ENCODE measurements at places on chromosomes 6 and 20.

DNA sequence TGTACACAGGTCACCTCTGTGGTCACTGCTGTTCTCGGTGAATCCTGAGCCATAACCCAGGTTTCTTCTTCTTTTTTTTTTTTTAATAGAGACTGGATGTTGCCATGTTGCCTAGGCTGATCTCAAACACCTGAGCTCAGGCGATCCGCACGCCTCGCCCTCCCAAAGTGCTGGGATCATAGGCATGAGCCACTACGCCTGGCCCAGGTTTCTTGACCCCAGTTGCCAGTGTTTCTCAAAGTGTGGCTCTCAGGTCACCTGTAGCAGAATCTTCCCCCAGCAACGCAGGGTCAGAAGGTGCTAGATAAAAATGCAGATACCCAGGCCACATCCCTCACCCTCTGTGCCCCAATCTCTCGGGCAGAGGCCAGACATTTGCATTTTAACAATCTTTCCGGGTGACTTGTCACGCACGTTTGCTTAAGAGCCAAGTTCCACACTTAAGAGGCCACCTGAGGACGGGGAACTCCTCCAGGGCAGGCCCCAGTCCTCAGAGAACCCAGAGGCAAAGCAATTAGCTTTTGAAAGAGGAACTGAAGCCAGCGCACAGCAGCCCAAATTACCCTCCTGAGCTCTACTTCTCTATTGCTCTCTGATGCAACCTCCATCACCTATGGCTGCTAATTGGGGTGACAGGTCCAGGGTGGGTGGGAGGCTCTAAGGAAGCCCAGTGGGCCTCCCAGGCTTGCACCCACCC, 81.8 kb downstream of the NFATC2 start:
- DNase-seq = no peak

DNA sequence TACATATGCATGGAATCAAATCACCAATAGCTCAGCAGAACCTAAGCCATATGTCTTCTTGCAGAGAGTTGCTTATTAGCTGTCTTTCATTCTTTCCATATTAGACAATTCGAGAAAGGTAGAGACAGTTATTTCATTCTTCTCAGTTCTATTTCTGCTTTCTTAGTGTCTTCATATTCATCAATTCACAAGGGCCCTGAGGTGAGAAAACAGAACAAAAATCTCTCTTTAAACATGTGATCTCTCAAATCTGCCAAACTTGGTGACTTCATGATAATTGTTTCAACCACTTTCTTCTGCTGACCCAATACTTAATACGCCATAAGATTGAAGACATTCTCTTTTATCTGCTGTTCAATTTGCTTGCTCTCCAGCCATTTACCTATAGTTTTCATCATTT, 229.7 kb upstream of the MARCKS start:
- no peak for DNase-seq

GRCh38 chr6:154508573-154509375, 1.7 kb downstream of the CNKSR3 start:
- DNase-seq = no peak

DNA sequence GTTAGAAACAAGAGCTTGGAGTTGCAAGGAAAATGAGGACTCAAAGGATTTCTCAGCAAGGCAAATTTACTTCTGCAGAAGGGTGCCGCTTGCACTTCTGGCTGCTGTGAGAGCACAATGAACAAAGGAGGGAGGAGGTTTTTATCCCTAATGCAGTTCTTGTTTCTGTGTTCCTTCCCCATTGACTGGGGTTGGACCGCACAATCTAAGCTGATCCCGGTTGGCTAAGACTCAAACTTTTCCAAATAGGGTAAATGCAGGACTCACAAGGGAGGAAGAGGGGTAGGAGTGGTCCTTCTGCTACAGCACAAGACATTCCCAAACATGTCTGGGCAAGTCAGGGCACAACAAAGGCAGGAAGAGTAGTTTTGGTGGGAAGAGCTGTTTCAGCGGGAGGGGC, 249.6 kb upstream of the MOCS1 start:
- no peak for DNase-seq

- no peak for DNase-seq
These were observed 74.7 kb downstream of the SOBP start for GRCh38 chr6:107564589-107564951.

- DNase-seq = no peak
These were observed 46.7 kb downstream of the TIAM2 start for GRCh38 chr6:155041741-155042279.

DNA sequence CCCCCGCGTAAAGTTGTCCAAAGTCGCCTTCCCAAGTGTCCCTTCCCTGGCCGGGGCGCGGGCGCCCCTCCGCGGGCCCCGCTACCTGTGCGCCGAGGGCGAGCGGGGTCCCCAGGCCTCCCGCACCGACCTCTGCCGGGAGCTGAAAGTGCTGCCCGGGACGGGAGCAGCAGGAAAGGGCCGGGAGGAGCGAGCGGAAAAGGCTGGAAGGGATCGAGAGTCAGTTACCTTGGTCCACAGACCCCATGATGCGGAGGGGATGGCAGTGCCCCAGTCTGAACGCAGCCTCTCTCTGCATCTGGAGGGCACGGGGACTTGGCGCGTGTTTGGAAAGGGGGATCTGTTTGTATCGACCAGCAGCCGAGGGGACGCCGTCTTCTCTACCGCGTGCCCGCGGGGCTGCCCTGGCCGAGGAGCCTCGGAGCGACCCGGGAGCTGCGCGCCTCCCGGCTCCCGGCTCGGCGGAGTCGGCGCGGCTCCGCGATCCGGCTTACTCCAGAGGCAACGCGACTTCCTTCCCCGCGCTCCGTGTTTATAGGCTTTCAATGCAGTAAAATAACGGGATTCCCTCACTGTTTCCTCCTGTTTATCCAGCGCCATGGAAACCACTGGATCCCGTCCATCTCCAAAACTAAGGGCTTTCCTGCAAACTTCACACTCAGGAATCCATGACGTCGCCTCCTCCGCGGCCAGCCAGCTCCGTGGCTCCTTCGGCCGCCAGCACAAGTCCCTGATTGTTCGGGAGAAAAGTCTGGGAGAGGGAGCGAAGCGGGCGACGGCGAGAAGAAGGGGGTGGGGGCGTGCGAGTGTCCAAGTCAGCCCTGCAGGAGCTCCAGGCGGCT, 20.0 kb upstream of the NFATC2 start:
- DNase-seq = no peak

DNA sequence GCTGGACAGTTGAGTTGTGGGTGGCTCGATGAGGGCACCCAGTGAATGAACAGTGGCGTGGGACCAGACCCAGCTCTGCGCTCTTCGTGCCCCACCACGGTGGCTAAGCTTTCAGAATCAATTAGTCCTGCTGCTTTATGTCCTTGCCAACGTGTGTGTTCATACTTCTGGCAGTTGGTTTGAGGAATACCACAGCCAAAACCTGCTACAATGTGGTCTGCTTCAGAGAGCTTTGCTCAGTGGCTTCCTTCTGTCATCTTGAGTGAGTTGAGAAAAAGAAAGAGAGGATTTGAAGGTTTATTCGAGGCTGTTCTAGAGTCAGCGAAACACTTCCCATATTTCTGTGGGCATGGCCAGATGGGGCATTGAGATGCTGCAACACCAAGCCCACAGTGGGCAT, 39.5 kb upstream of the SLC22A2 start:
- no peak for DNase-seq

- no peak for DNase-seq
These were observed at the start of gene FAM83C for GRCh38 chr20:35291654-35292503. Gene FAM83C, minus strand, starts transcription at chr20:35292425. Its CDS starts 121 bp downstream, at chr20:35292304.

- no peak for DNase-seq
These were observed 151.9 kb downstream of the CDKAL1 start for GRCh38 chr6:20686142-20686541.

DNA sequence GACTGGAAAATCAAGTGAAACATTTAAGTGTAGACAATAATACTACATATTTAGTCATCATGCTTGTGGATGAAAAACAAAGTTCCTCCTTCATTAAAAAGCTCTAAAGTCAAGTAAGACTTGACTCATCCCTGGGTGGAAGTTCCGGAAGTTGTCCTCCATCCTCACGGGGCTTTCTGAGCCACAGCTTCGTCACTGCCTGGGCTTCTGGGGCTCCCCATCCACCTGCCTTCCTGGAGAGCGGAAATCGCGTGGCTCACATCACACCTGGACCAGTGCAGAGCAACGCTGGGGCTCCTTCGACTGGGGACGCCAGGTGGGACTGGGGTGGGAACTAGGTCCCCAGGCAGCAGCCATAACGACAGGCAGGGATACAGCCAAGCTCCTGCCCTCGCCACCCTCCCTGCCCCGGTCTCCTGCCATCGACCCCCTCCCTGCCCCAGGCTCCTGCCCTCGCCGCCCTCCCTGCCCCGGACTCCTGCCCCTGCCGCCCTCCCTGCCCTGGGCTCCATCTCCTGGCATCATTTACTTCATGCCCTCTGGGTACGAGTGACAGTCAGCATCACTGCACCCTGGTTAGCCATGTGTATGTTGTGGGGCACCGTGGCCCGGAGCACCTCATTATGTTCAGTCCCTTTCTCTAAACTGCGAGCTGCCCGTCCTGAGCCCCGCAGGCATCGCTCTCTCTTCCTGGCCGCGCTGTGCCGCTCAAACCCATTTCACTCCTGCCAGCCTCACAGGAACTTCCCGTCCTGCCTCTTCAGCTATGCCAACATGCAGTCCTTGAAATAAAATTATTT, 12.9 kb downstream of the THBS2 start:
- no peak for DNase-seq

DNA sequence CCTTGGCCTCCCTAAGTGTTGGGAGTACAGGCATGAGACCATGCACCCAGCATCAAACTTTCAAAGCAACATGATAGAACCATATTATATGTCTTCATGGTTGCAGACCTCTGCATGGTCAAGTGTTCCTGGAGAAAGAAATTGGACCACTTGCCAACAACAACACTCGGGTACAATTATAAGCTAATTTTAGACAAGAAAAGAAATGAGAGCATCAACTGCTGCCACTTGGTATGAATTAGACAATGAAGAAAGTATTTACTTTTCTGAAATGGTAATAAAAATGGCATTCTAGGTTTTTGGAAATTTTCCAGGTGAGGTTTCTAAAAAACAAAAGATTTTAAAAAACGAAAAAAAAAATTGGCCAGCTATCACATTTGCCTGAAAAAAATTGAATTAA, 7.7 kb upstream of the PM20D2 start:
- no peak for DNase-seq

DNA sequence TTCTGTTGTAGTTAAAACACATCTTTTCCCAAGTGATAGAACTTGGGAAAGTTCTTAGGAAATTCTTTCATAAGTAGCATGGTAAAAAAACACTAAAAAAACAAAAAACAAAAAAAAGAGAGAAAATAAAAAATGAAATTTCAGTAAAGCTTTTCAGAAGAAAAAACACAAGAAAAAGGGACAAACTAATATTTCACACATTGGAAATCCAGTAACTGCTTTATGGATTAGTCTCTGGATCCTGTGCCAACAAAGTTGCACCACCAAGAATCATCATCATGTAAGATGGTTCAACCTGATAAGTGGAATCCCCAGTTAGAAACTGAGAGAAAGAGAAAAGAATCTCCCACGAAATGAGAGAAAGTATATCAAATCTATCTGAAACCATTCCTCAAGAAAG, 144.2 kb downstream of the GMDS start:
- DNase-seq = no peak

- DNase-seq = no peak
These were observed 844 bp upstream of the ABRACL start for GRCh38 chr6:139027620-139028182.

DNA sequence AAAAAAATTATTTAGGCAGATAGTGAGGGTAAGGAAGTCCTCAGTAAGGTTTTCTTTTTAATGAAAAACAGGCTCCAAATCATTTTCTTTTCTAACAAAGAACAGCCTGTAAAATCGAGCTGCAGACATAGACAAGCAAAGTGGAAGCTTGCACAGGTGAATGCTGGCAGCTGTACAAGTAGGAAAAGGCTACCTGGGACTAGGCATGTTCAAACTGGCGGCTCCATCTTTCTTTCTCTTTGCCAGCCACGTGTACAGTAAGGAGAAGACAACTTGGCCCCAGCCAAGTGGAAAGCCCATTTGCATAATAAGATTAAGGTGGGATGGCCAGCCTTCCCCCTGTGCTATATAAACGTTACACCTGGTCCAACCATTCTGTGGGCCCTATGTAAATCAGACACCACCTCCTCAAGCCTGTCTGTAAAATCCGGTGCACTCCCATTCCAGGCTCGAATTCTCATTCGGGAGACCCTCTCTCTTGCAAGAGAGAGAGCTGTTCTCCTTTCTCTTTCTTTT, 27.0 kb upstream of the SLC2A12 start:
- DNase-seq = no peak

DNA sequence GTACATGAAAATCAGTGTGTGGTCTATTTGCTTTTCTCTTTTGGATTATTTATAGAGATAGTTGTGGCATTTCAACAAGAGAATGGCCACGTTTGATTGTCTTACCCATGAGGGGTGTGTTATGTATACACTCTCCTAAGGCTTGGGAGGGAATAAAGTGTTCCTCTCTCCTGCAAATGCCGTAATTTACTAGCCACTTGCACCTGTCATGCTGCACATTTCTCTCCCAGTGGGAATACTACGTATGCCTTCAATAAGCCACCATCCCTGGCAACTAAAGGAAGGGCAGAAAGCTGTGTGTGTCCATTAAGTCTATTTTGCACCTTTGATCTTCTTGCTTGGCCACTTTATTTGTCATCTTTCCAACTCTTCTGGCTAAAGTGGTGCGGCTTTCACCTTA, 541.2 kb downstream of the QKI start:
- DNase-seq = no peak

GRCh38 chr6:136015531-136015930, 164.0 kb downstream of the PDE7B start:
- no peak for DNase-seq

DNA sequence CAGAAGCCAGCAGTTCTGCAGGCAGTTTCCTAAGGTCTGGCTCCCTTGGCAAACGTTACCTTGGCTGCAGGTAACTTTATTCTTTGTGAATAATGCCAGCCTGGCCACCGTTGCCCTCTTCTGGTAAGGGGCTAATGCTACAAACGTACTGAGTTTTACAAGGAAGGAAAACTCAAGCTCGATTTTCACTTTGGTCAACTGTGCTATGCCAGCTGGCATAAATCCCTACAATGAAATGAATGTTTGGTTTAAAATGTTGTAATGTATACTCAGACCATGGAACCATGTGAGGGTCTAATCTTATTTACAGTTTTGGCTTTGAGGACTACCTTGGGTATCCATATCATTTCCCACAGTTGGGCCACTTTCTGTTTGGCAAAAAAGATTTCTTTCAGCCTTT, 101.4 kb downstream of the SLX4IP start:
- DNase-seq = no peak

DNA sequence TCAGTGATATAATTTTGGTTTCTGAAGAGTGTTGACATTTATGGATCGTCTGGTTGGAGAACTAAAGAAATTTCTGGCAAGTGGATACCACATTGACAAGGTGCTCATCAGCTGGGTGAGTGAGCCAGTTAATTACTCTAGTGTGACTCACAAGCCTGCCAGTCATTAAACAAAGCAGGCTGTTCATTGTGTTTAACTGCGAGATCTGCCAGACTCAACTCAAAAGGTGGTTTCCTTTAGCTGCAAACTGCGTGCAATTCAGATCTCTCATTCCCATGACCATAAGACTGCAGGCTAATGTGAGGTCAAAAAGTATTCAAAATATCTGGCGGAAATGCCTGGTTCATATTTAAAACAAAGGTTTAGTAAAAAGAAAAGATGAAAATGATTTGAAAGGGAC, 32.5 kb upstream of the IYD start:
- DNase-seq = no peak
